ENCODE measurements at places on chromosomes 1 and 21.

- DNase-seq = peak; percentile 84
Observed at GRCh38 chr1:159161001-159161718, 10.3 kb upstream of the CADM3 start.

GRCh38 chr21:14918527-14918926, 146.3 kb downstream of the NRIP1 start:
- DNase-seq = no peak

GRCh38 chr1:183783342-183783741, 21.6 kb upstream of the RGL1 start:
- DNase-seq = peak; percentile 4

DNA sequence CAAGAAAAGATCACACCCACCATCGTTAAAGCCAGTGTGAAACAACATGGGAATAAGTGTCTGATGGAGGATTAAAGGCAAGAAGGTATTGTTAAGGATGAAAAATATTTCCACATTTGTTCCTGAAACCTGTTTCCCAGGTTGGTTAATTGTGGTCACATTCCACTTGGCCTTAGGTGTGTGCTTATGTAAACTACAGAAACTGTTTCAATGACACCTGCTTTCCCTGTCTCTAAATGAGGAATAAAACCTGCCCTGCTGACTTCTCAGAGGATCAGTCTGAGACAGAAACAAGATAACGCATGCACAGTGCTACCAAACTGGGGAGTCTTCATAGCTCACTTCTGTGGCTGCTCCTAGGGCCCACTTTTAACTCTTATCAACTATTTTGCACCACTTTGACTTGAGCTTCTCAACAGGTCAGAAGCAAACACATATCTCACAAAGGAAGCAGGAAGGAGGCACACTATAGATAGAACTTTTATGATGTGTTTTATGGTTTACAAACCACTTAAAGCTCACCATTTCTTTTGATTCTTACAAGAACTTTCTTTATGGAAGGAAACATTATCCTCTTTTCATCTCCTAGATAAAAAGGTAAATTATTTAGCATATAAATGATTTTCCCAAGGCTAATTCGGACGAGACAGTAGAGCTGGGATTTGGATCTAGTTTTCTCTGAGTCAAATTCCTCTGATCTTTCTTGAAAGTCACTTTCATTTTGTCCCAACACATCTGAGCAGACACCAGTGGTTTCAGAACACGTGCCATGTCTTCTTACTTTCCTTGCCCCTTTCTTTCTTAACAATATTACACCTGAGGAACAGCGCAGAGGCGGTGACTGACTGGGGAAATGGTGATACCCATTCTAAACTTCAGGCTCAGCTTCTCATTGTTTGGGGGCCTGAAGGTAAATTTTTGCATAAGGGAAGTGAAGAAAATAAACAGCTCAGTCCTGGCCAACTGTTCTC, 33.4 kb downstream of the CYP2J2 start:
- DNase-seq = no peak

DNA sequence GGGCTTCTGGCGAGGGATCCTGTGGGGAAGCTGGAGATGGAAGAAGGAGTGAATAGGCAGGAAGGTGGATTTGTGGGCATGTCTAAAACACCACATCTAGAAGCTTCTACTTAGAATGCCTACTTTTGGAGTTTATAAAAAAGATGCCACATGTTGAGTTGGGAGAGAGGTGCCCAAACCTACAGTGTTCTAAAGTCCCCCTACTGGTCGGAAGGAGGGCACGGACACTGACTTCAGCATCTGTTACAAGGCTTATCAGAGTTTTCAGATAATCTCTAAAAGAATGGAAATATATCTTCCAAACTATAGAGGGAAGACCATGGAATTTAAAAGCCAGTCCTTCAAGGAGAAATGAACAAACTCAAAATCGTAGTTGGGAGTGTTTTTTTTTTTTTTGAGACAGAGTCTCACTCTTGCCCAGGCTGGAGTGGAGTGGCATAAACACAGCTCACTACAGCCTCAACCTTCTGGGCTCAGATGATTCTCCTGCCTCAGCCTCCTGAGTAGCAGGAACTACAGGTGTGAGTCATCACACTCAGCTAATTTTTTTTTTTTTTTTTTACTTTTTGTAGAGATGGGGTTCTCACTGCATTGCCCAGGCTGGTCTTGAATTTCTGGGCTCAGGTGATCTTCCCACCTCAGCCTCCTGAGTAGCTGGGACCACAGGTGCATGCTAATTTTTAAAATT, 14.8 kb downstream of the IBA57 start:
- no peak for DNase-seq

GRCh38 chr1:160868141-160868540, 5.5 kb upstream of the CD244 start:
- peak; percentile 86 for DNase-seq

GRCh38 chr21:44952116-44952928, 12.5 kb downstream of the SLX9 start:
- no peak for DNase-seq
